ENCODE measurements at places on chromosomes 1 and 21. TPM values are rescaled to one million over a fixed set of nuclear protein-coding genes. Genes with fewer than 3 reads are reported as not detected.

ZNF683 gene
- not detected for total RNA-seq

AVPR1B gene
- not detected for total RNA-seq

ANKRD65 gene
- 0.38 TPM for total RNA-seq

STMN1 gene
- 491 TPM for total RNA-seq

JAM2 gene
- total RNA-seq: 1.1 TPM

FAM177B gene
- total RNA-seq: not detected

RGSL1 gene
- not detected for total RNA-seq

KRTAP19-3 gene
- total RNA-seq: not detected

SPATA45 gene
- not detected for total RNA-seq

ZNF691 gene
- 6.6 TPM for total RNA-seq

TLCD4 gene
- total RNA-seq: 0.51 TPM

ATP6V1G3 gene
- total RNA-seq: not detected

KRTAP7-1 gene
- not detected for total RNA-seq

PRKAA2 gene
- 0.78 TPM for total RNA-seq

SPATA46 gene
- not detected for total RNA-seq

TSTD1 gene
- total RNA-seq: 12.5 TPM

ACTA1 gene
- 0.22 TPM for total RNA-seq

CFAP74 gene
- total RNA-seq: not detected

GPR25 gene
- total RNA-seq: not detected

CDC20 gene
- total RNA-seq: 170 TPM

S100B gene
- not detected for total RNA-seq

SLC35A3 gene
- total RNA-seq: 19.0 TPM

TPM3 gene
- 927 TPM for total RNA-seq

EEIG2 gene
- 7.2 TPM for total RNA-seq

NFIA gene
- 47.0 TPM for total RNA-seq

MRAP gene
- not detected for total RNA-seq

ALG14 gene
- 12.3 TPM for total RNA-seq

OR2L8 gene
- total RNA-seq: not detected

EPHB2 gene
- total RNA-seq: 69.1 TPM

LYPD8 gene
- not detected for total RNA-seq

NSUN4 gene
- 22.4 TPM for total RNA-seq

OR14K1 gene
- total RNA-seq: not detected

FMN2 gene
- total RNA-seq: not detected

ADAMTS5 gene
- total RNA-seq: not detected

PALMD gene
- 140 TPM for total RNA-seq

STIL gene
- total RNA-seq: 28.1 TPM

CGN gene
- total RNA-seq: 0.73 TPM

FCRL4 gene
- not detected for total RNA-seq

GLIS1 gene
- not detected for total RNA-seq

CD2 gene
- not detected for total RNA-seq

ABL2 gene
- total RNA-seq: 165 TPM

SPRR5 gene
- total RNA-seq: not detected

SPRR1A gene
- not detected for total RNA-seq

Measured in endothelial cell of umbilical vein (primary cell).